ENCODE measurements at places on chromosomes 1 and 21.
A peak's percentile ranks its signal among the peaks of the same experiment; 100 is the strongest.

DNA sequence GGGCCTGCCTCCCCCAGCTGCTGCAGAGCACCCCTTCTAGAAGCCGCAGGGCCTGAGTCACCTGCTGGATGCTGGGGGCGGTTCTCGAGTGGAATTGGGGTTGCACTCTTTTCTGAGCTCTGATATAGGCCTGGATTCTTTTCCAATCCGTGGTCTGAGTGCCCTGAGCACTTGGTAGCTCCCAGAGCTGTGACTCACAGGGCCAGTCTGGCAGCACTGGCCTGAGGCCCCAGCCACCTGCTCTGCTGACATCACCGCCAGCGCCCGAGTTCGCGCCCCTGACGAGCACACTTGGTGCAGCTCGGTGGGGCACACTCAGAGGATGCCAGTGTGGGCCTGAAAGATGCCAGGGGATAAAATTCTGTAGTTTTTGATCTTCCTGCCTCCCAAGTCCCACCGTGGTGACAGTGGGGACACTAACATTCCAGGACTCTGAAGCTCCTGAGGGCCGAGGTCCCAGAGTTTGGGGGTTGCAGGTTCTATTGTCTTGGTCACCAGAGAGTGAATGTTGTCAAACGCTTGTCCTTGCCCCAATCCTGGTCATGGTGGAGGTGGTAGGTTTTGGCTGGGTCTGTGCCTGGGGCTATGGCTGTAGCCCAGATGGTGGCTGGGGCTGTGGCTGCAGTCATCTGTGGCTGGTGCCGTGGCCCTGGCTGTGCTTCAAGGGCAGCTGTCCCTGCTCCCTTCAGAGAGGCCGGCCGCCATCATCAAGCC lies 74.6 kb downstream of the OBSCN start:
- no peak for DNase-seq

GRCh38 chr21:45329261-45330074 lies 41.8 kb upstream of the POFUT2 start:
- DNase-seq: no peak

- DNase-seq: no peak
Measured at GRCh38 chr1:167554028-167554779, 642 bp upstream of the CREG1 start.

DNA sequence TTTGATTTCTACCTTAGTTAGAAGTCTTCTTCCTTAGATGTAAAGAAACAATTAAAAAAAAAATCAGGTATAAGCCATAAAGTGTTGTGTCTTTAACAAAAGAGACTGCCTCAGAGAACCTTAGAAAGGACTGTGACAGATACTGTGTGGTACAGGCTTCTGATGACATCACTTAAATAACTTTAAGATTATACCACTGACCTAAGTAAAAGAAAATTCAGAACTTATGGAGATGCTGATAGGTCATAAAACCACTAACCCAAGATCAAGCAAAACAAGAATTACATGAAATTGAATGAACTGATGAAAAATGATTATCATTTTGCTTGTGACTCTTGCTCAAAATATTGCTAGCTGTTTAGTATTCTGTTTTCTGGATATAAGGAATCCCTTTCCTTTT lies 220.8 kb downstream of the NRIP1 start:
- DNase-seq: no peak

GRCh38 chr1:54980046-54980527 lies 341 bp upstream of the TMEM61 start:
- DNase-seq: no peak

DNA sequence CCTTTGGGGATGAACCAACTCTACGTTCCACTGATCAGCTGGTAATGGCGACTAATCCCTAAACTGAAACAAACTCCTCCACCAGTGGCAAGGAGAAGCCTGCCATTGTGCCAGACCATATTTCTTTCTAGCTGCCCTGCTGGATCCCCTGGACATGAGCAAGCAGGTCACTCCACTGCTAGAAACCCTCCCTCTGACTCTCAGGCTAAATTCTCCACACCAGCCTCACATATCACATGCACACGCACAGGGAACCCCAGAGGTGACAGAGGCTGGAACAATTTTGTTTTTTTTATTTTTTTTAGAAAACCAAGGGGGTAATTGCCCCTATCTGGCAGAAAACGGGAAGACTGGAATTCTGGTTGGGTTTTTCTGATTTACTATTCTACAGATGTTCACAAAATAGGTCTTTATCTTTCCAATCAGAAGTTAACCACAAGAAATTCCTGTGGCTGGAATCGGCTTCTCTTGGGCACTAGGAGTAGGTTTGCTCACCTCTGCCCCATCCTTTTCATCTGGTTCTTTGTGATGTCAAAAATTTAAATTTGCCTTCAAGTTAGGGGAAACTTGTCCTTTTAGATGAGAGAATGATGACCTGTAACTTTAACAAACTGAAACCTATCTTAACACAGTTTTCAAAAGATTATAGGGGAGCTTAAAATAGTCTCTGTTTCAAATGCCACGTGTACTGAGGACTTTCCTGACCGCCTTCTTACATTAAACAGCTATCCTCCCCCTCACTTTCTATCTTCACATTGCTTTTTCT lies 258.1 kb downstream of the SDCCAG8 start:
- DNase-seq: no peak

- DNase-seq: no peak
Measured at GRCh38 chr1:184954232-184954995, 19.9 kb downstream of the NIBAN1 start.

DNA sequence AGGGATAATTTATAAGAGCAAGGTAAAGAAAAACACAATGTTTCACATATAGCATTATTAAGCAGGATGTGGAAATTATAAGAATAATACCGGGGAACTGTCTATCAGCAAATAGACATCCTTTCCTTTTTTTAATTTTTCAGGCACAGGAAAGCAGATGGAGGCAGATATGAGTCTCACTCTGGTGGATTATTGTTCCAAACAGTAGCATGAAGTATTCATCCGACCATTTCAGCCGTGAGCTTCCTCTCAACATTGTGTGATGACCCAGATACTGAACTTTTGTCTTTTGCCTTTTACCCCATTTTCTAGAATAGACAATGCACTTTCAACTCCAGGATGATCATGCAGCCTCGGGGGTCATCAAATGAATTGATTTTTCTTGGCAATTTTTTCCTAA lies 599.8 kb downstream of the ADGRL2 start:
- DNase-seq: no peak

GRCh38 chr1:174626031-174627025 lies 178.6 kb downstream of the GPR52 start:
- DNase-seq: peak; percentile 33

DNA sequence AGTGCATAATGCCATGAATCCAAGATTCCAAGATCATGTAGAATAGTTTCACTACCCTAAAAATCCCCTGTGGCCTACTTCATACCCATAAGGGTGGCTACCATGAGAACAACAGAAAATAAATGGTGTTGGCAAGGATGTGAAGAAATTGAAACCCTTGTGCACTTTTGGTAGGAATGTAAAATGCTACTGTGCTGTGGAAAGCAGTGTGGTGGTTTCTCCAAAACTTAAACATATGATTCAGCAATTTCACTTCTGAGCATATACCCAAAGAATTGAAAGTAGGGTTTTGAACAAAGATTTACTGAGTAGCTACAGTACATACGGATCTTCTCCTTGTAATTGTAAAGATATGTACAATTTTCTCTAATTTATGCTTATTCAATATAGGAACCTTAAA lies 16.0 kb downstream of the FNBP1L start:
- DNase-seq: no peak

DNA sequence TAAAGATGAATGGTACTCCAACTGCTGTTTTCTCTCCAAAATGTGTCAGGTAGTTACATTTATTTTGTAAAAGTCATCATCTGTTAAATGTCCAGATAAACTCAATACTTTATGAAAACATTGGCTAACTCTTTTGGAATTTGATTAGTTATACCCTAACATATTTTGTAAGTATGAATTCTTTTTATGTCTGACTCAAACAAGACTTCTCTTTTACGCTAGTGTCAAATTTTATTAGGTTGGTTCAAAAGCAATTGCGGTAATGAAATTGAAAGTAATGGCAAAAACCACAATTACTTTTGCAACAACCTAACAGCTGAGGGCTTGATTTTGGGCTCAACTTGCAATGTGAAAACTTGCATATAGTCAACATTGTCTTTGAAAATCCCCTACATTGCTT lies 41.0 kb upstream of the USP25 start:
- DNase-seq: no peak

- no peak for DNase-seq
Measured at GRCh38 chr1:31668303-31668883, 23.7 kb upstream of the PEF1 start.

GRCh38 chr21:16943231-16943630 lies 569.6 kb upstream of the CXADR start:
- DNase-seq: no peak

- DNase-seq: no peak
Measured at GRCh38 chr21:37871121-37871862, 45.0 kb downstream of the KCNJ6 start.

DNA sequence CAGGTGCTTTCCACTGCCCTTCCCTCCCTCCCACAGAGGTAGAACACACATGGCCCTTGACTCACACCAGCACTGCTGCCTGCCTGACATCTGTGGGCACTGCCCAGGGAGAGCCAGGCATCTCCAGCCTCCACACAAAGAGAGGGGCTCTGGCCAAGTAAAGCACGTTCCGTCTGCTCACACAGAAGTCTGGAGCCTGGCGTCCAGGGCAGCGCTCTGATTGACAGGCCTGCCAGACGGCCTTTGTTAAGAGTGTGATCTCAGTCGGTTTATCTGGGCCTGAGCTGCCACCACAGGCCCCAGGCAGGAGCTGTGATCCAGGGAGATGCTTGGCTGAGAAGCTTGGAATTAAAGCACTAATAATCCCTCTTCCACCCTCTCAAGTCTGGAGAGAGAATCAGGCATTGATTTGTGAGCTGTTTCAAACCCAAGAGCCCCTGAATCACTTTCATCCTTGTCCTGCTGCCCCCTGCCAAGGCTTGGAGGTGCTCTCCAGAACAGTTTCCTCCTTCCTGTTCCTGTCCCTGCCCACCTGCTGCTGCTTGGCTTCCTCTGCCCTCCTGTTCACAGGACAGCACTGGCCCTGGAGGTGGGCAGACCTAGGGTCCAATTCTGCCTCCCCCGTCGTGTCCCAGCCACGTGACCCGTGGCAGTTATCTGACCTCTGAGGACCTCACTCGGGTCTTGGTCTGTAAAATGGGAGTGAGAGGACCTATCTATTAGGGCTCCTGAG lies 3.7 kb downstream of the DMRTB1 start:
- DNase-seq: no peak

DNA sequence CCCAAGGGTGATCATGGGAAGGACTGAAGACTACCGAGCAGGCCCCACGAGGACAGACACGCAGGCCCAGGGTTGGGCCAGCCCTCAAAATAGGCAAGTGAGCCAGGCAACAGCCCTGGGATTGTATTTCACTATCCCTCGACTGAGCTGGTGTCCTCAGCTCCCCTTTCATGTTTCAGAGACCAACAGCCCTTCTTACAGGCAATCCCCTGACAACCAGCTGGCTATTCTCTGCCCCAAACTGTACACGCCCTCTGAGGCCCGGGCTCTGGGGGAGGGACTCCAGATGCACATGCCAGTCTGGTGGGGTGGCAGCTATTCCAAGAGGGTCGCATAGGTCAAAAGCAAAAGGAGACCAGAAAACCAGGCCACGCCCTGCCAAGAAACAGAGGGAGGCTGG lies 243.0 kb downstream of the TOMM20 start:
- DNase-seq: no peak
